Brain (organoid and tissue), 16 donors: ENCODE measurements at places on chromosomes 2 and 18. TPM values are rescaled to one million over a fixed set of nuclear protein-coding genes. Genes with fewer than 3 reads are reported as not detected.

IL1RL1 gene
- 1.7 TPM for polyA plus RNA-seq

SCN7A gene
- polyA plus RNA-seq, result 0.08 TPM

NAPG gene
- 10.8 TPM for polyA plus RNA-seq

LYG2 gene
- not detected for polyA plus RNA-seq

TUBA3E gene
- not detected for polyA plus RNA-seq

TMEM163 gene
- 21.4 TPM for polyA plus RNA-seq

TRIM43B gene
- not detected for polyA plus RNA-seq

RBFA gene
- 15.8 TPM for polyA plus RNA-seq

TUBA3D gene
- 0.36 TPM for polyA plus RNA-seq

UGT1A8 gene
- not detected for polyA plus RNA-seq

COL4A4 gene
- 0.63 TPM for polyA plus RNA-seq

PAIP2B gene
- 19.4 TPM for polyA plus RNA-seq

PDCL3 gene
- 34.8 TPM for polyA plus RNA-seq

FAM237A gene
- polyA plus RNA-seq, result not detected

DYNAP gene
- not detected for polyA plus RNA-seq
